Naive thymus-derived CD8-positive, alpha-beta T cell (primary cell): ENCODE measurements at places on chromosomes 1 and 21.

GRCh38 chr1:108880850-108881249 is 4.1 kb downstream of the GPSM2 start:
- no peak for DNase-seq

- DNase-seq, result no peak
Measured at GRCh38 chr21:15192243-15192642, 127.4 kb upstream of the NRIP1 start.

DNA sequence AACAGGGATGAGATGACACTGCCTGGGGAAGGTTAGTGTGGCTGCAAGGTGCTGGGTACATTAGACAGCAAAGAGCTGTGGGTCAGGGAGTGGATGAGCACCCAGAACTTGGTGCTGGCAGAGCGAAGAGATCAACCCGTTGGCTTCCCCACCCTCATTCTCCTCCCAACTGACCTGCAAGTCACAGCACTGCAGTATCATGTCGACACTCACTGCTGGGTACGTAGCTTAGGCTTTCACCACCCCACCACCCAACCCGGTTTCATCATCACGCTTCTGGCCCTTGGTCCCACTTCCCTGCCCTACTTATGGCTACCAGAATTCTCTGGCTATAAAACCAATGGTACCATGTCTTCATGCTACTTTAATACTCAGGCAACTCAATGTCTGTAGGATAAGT is 73.6 kb upstream of the LYST start:
- DNase-seq, result no peak

DNA sequence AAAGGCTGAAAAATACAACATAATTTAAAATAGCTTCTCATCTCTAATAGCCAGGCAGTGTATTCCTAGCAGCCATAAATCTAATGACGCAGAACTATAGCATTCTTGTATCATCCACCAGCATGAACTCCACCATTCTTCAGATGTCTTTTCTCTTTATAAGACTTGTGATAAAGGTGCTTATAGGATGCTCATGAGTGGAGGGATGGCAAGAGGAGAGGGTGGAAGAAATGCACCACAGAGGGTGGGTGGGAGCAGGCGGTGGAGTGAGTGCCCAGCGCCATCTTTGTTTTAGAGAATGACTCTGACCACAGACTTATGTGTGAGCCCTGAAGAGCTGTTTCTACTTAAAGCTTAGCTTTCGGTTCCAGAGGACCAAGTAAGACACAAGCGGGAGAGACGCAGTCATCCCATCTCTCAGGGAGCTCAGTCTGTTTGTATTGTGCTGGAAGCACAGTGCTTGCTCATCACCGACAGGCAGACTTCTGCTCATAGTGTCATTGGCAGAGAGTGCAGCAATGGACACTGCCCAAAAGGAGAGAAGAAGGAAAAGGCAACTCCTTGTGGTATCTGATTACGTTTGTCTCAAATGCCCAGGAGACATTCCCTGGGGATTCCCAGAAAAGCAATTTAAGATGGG is 65.6 kb downstream of the KCNJ15 start:
- DNase-seq, result no peak

DNA sequence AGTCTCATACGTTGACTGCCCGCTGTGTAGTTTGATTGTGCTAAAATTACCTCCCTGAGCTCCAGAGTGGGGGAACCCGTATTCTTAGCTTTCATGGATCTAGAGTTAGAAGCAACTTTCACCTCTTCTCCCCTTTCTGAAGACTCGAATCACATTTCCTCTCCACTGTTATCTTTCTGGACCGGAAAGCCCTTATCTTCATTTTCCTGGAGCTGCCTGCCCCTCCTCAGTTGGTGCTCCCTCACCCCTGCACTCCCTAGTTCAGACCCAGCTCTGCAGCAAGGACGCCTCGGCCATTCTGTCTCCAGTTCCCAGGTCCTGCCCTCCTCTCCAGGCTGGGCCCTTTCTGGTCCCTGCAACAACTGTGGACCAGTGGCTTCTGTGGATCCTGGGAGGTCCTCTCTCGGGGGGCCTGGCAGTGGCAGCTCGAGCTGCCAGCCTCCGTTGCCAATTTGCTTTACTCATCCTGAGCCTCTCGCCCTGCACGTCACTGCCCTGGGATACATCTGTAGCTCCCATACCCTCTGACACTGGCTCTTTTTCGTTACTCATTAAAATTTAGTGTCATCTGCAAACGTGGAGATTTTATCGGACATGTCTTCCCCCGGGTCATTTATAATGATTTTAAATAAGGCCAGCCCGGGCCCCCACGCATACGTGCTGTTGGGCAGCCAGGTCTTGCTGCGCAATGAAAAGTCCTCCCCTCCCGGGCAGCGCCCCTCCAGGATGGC is 141.5 kb upstream of the VAMP3 start:
- no peak for DNase-seq

GRCh38 chr1:183228347-183229220 is 42.5 kb downstream of the LAMC2 start:
- no peak for DNase-seq

GRCh38 chr1:201850053-201850397 is 21.1 kb downstream of the IPO9 start:
- no peak for DNase-seq

DNA sequence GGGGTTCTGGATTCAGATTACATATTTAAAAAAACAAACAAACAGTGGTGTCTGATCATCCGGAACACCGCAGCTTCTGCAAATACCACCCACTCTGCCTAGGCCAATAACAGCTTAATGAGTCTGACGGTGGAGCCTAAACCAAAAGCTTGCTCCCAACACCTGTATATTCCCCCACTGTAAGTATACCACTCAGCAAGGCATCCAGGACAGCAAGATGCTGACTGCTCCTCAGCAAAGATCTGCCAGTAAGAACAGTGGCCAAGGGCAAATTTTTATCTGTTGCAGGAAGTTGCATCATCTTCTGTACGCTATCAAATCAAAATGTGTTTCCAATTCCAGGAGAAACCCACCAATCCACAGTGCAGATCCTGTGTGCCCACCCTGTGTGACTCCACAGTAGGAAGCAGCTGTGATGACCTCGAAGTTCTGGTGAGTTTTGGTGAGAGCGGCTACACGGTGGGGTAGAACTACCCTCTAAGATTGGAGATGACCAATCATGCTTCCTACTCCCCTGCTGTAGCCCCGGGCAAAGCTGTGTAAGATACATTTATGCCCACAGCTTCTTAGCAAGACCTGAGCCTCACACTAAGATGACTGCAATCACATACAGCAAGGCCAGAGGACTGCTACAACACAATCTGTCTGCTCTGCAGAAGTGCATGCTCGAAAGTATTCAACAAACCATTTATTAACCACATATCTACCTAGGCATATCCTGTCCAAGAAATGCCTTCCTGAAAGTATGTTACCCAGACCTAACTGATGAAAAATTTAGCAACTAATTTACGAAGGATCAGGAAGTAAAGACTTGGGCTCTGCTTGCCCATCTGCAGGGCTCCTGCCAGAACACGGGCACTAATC is 30.5 kb downstream of the SIPA1L2 start:
- DNase-seq, result no peak

- no peak for DNase-seq
Measured at GRCh38 chr1:221418346-221418745, 323.5 kb downstream of the DUSP10 start.

GRCh38 chr1:232968965-232969364 is 18.6 kb downstream of the NTPCR start:
- DNase-seq, result no peak

DNA sequence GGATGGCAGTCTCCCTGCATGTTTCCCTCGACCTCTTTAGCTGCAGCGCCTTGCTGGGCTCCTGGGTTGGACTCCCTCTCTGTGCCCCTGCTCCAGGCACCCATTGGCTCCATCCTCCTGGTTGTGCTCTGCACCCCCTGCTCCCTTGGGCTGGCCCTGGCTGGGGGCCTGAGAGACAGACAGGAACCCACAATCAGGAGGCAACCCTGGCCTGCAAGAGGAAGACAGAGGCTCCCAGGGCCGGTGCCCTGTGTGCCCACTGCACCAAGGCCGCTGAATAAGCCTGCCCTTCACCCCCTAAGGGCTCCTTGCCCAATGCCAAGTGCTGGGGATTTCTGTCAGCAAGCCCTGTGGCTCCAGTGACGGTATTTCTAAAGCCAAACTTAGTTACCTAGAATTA is 31.5 kb upstream of the LHX4 start:
- peak; percentile 3 for DNase-seq

GRCh38 chr1:150777544-150777943 is 12.0 kb upstream of the CTSS start:
- no peak for DNase-seq

- DNase-seq, result no peak
Measured at GRCh38 chr1:66570196-66570595, 36.2 kb downstream of the SGIP1 start.

DNA sequence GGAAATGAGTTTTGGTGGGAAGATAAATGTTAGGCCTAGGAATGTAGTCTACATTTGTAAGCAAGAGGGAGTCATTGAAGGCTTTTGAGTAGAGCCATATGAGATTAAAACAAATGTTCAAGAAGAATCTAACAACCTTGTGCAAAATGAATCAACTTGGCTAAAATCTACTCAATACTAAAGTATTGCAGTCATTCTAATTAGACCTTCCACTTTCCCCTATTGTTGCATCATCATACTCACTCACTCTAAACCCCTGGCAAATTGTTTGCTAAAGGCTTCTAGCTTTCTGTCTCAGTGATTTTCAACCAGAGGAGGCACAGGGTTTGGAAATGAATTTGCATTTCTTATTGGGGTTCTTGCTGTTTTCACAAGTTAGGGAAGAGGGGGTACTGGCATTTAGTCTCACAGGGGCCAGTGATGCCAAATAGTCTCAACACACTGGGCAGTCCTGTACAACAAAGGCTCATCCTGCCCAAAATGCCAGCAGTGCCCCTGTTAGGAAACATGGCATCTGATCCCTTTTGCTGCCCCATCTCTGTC is 85.3 kb downstream of the SEC16B start:
- DNase-seq, result no peak

DNA sequence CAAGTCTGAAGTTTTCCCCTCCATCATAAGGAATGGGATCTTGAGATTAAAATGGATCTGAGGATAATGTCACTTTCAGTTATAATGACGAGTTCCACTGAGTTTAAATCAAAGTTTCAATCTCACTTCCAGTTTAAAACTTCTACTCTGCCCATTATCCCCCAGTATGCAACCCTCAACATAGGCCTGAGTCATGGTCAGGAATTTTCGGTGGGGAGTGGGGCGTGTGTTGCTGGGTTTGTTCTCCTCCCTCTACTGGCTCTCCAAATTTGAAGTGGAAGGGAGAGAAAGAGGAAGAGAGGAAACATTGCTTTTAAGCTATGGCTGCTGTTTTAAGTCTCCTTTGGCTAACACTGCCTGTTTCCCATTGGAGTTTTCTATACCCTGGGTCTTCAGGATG is 152.9 kb downstream of the TM2D1 start:
- DNase-seq, result no peak

- DNase-seq, result no peak
Measured at GRCh38 chr1:168529518-168529917, 14.3 kb downstream of the XCL2 start.

- no peak for DNase-seq
Measured at GRCh38 chr1:187744665-187745064, 915.9 kb downstream of the PLA2G4A start.

- DNase-seq, result no peak
Measured at GRCh38 chr1:61266738-61267137, 184.4 kb downstream of the NFIA start.

DNA sequence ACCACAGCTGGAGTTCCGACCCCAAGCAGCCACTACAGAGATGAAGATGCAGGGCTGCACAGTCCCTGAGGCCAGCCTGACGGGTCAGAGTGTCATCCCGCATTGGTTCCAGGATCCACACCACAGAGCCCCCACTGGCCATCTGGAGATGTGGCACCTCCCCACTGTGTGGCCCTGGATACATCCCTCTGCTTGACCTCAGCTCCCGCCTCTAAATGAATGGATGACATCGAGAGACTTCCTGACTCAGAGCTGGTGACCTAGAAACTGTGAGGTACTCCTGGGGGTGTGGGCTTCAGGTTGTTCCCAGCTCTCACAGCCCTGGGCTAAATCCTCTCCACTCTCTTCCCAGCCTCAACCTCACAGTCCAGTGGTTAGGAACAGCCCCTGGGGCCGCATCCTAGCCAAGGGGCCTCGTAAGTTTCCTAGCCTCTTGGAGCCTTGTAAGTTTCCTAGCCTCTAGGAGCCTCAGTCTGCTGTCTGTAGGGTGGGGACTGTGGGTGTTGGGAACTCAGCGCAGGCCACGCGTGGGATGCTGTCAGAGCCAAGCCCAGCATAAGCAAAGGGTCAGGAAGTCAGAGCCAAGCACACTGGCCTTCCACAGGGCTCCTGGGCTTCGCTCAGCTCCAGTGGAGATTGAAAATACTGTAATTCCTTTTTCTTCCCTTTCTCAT is 87.5 kb upstream of the RUNX3 start:
- DNase-seq, result no peak

DNA sequence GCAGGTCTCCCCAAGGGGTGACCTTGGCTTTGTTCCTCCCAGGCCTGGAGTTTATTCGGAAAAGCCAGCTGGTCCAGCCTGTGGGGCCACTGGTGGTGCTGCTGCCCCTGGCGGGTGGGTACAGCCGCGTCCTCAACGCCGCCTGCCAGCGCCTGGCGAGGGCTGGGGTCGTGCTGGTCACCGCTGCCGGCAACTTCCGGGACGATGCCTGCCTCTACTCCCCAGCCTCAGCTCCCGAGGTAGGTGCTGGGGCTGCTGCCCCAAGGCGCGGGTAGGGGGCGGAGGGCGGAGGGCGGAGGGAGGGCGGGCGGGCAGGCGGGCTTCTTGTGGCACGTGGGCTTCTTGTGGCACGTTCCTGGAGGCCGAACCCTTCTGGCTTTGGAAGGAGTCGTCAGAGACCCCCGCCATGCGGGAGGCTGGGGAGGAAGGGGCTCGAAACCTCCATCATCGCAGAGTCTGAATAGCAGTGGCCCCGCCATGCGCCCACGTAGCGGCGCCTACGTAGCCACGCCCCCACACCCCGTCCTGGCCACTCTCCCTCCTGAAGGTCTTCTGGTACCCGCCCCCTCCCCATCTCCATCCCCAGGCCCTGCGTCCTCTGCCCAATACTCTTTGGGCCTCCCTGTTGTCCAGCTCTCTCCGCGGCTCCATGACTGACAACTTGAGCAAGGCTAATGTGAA is 16.7 kb downstream of the PCSK9 start:
- DNase-seq, result no peak

DNA sequence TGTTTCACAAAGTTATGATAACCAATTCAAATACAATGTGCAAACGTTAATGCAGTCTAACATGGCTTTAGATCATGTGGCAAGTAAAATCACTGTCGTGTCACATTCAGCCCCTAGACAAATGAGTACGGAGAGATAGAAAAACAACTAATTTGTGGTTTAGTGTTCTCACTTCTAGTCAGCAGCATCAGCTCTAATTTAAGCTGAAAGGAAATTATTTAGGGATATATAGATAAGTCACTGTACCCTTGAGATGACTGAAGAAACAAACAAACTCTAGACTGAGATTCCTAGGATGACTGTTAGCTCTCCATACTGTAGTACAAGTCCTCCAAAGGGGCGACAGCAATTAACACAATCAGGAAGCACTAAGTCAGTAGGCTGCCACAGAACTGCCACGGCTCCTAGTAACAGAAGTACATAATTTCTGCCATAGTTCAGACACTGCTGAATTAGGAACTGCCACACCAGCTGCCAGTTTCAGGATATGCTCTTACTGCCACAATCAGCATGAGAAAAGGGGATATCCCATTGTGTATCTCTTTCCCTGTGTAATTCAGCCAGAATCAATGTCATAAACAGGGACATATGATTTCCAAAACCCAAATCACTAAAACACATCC is 150.4 kb upstream of the NEGR1 start:
- DNase-seq, result no peak
